Stimulated activated CD4-positive, alpha-beta T cell treated with anti-CD3 and anti-CD28 coated beads, Interleukin-1b, Interleukin-23, amount 100 ng/mL, for 1 hour (primary cell): ENCODE measurements at places on chromosomes 16 and 17.

DNA sequence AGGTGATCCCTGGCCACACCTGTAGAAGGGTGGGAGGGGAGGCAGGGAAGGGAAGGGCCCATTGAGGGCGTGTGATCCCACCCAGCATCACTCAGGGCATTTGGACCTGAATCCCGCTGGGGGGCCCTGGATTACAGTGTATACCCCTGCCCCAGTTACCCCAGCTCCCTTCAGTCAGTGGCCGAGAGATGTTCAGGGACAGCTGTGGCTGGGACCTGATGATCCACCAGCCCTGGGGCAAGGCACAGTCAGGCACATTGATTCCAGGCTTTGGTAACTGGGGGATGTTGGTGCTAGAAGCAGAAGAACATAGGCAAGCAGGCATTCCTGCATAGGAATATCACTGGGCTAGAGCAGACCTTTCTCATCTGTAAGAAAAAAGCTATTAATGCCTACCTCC, 170.3 kb downstream of the FOXL1 start:
- no peak for DNase-seq

DNA sequence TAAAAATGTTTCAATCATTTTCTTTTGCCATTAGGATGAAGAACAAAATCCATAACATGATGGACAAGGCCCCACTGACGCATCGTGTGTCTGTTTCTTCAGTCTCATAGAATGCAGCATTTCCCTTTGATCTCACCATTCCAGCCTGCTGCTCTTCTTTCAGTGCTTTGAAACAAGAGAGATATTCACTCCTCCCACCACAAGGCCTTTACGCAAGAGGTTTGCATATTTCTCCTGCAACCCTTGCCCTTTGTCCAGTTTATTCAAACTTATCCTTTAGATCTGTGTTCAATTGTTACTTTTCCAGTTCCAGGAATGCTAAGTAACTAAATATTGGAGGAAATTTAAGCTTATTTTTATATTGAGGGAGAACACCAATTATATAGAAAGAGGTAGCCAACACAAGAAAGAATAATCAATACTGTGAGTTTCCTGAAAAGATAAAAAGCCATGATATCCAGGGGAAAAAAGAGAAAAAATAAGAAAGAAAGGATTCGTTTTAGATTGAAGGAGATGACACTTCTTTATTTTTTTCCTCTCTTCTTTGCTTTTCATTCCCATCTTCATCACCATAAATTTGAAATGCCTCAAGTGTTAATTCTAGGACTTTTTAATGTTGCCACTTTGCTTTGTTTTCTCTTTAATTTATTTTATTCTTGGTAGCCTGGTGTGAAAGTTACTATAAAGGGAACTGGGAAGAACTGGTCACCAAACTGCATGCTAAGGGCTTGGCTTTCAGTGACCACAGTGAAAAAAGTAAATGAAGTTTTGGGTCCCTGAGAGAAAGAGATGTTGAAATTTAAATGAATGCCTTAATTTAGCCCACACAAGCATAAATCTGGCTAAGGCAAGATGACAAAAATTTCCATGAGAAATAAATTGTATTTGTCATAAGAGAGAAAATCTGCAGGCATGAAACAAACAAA, 102.1 kb downstream of the KIF2B start:
- DNase-seq: no peak

DNA sequence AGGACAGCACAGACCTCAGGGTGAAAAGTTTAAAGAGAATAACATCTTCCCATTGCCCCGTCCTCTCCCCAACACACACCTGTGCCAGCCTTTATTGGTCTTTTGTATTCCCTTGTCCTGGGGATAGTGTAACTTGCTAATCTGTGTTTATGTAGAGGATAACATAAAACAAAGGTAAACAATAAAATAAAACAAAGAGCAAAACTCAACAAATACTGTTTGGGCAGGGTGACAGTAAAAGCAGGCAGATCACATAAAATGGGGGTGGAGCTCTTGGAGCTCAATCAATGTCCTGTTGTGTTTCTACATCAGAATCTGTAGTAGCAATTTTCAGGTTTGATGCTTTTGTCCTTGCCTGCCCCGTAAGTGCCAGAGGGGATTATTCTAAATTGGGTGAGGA, 1939.7 kb downstream of the TP53TG3F start:
- DNase-seq: no peak

DNA sequence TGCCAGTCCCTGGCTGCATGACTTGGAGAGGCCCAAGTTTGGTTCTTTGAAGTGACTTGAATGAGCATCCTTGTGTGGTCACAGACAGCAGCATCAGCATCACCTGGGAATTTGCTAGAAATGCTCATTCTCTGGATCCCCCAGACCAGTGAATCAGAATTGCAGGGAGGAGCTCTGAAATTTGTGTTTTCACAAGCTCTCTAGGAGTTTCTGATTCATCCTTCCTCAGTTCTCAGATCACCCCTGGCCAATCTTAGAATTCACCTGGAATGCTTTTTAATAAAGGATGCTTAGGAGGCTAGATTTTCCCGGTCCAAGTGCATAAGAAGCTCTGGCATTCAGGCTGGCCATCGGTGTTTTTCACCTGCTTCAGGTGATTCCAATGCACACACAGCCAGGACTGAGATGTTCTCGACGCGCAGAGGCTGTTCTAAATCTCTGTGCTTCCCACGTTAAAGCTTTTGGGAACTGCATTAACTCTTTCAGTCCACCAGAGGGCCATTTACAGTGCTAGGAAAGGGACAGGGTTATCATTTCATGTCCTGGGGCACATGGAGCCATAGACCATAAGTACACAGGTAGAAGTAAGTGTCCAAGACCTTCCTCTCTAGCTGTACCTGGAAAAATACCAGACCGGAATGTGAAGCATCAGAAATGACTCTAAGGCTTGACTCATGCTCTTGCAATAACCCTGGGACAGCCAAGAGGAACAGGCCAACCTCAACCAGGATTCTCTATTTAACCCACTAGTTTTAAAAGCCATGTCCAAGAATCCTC, 85.7 kb upstream of the XYLT1 start:
- no peak for DNase-seq

GRCh38 chr16:57016831-57017230, 27.5 kb downstream of the NLRC5 start:
- no peak for DNase-seq
